ENCODE measurements at places on chromosomes 3 and 15. TPM values are rescaled to one million over a fixed set of nuclear protein-coding genes. Genes with fewer than 3 reads are reported as not detected.

DNA sequence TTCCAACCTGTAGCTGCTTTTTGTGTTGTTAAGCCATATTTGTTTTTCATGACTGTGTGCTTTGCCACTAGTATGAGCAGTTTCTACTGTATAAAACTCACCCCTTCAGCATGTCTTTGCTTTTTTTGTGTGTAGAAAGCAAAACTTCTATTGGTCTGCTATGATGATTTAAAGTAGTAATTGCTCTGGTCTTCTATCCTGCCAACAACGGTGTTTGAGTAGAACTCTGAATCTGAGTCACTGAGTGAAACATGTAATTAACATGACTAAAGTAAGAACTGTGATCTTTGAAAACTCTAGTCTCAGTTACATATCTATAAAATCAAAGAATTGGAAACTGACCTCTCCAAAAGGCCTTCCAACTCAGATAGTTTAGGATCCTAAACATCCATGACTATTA is 133.6 kb downstream of the TPRG1 start:
- DNase-seq = no peak

GRCh38 chr15:89352476-89352875 is 17.9 kb upstream of the POLG start:
- no peak for DNase-seq

DNA sequence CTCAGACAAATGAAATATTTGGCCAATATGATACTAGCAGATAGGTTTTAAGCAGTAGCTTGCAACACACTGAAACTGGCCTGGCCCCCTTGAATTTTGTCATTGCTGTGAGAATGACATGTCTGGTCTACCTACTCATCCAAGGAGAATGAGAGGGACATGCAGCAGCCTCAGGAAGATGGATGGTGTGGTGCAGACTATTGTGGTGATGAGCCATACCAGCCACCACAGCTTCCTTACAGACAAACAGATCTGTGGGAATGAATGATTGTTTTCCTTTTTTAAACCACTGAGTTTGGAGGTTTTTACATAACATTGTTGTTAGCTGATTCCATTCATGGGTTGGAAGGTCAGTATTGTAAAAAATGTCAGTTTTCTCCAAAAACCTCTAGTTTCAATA is 133.7 kb upstream of the POU1F1 start:
- DNase-seq = no peak

- DNase-seq = peak; percentile 11
These were observed 54.4 kb downstream of the GTF2E1 start for GRCh38 chr3:120796976-120797375.

GRCh38 chr3:115890579-115890978 is 267.3 kb downstream of the GAP43 start:
- no peak for DNase-seq

GRCh38 chr15:92610101-92610520 is 45.5 kb downstream of the FAM174B start:
- no peak for DNase-seq

DNA sequence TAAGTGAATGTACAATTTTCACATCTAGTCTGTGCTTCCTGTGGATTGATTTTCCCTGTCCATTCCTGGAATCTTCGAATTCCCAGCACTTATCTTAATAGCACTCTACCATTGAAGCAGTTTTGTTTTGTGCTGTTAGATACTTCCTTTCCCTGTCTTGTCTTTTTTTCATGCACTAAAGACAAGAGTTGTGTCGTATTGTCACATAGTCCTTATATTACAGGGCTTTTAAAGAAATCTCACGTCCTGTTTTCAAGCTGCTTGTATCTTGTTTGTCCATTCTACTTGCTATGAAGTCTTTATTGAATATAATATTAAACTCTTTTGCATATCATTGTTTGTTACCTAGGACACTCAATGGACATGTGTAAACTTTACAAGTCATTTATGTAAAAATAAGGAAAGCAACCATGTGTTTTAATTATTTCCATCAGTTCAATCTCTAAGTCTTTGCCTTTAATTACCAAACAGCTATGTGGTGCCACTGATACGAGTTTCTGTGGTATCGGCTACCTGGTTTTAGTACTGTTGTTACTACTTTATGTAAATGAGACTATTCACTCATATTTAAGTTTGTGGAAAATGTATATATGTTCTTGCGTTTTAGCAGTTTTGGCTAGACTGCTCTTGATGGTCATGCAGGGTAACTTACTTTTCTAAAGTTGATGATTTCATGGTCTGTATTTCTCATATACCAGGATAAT is 10.3 kb downstream of the PIK3CA start:
- DNase-seq = no peak

GRCh38 chr15:73286311-73286710 is 82.4 kb downstream of the HCN4 start:
- DNase-seq = no peak

DNA sequence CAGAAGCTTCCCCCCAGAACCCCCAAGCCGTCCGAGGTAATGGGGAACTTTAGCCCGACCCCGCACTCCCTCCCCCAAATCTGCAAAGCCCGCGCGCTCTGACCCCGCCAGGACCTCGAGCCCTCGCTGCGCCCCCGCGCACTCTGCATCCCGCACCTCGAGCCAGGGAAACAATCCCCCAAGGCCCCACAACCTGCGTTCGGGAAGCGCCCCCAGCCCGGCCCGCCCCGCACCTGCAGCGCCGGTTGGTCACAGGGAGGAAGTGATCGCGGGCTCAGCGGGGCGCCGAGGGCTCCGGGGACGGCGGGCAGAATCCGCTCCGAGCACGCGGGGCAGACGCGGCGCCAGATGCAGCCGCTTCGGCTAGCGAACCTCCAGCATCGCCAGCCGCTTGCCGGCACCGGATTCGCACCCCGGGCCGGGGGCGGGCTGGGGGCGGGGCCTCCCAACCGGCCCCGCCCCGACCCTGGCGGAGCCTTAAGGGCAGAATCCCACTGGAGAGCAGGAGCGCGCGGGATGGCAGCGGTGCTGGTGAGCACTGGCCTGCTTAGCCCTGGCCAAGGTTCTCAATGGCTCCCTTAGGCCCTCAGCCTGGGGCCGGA is at the start of gene CAMKV:
Gene CAMKV, minus strand, starts transcription at position 382 of the 602 bp plus-strand sequence. CDS start 7,518 bp downstream, outside the sequence.
- DNase-seq = no peak

DNA sequence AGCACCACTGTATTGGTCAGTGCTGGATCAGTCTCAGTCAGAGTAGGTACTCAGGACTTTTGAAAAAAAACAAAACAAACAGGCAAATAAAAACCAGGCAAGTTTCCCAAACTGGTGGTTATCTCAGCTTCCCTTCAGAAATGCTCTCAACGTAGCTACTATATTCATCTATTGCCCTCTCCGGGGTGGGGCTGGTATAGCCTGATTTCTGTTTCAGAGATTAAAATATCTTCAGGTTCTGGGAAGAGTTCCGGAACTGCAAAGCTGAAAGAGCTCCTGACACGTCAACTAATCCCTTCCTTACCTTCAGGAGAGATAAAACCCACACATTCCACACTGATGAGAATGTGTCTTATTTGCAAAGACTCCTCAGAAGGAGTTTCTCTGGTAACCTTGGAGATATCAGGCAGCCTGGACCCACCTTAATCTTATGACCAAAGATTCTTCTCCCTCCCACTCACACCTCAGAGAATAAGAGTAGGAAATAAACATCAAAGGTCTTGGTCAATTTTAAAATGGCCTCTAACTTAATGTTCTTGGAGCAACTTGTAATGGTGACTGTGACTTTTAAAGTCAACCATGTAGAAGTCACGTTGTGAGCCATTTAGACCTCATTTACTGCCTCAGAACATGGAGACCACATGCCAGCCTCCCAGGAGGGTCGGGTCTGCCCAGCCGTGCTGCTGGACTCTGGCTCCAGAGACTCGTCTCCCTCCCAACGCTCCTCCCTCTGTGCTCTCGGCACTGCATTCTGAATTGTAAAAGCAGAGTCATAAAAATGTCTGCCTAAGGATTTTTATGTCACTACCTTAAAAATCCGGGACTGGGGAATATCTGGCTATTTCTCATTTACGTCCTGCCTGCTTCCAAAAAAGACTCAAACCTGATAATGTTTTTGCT is 53.8 kb downstream of the CDCP1 start:
- no peak for DNase-seq

Gene TMEM39A
- polyA plus RNA-seq = 62.0 TPM

Gene NAA50
- polyA plus RNA-seq = 119 TPM

Gene ANP32A
- 309 TPM for polyA plus RNA-seq

Gene HMCES
- 39.6 TPM for polyA plus RNA-seq

Gene P2RY1
- polyA plus RNA-seq = 14.7 TPM

Gene ZNF501
- polyA plus RNA-seq = 10.0 TPM

Gene CFAP100
- 1.7 TPM for polyA plus RNA-seq

Gene ENTPD3
- polyA plus RNA-seq = 8.0 TPM
